BE2C (cell line): ENCODE measurements at places on chromosomes 2 and 18.

- DNase-seq, result no peak
Observed at GRCh38 chr18:57576316-57576715, 10.2 kb downstream of the FECH start.

DNA sequence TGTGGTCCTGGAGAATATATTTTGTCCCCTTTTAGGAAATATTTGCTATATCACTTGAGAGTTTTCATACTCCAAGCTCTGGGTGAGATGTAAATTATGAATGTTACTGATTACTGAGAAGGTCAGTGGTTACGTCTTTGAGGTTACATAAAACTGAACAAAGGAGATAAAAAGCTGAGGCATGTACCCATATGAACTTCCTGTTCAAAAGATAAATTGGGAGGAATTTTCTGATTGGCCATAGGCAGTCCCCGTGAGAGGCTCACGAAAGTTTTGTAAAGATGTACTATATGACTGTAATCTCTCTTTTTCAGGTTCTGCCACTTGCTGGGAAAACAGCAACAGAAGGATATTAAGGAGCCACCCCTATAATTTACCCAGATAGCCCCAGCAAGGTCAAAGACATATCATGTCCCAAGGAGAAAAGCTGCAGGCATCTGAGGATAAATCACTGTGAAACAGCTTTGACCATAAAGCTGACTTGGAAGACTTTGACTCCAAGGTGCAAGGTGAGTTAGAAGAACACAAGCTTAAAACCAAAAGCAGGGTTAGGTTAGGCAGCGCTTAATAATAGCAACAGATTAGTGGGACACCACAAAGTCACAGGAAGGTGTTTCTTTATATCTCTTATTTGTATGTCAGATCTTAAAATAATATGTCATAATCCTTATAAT is 90.4 kb downstream of the OSBPL6 start:
- no peak for DNase-seq

- DNase-seq, result peak; percentile 14
Observed at GRCh38 chr2:217433522-217433921, 569.3 kb downstream of the TNS1 start.

DNA sequence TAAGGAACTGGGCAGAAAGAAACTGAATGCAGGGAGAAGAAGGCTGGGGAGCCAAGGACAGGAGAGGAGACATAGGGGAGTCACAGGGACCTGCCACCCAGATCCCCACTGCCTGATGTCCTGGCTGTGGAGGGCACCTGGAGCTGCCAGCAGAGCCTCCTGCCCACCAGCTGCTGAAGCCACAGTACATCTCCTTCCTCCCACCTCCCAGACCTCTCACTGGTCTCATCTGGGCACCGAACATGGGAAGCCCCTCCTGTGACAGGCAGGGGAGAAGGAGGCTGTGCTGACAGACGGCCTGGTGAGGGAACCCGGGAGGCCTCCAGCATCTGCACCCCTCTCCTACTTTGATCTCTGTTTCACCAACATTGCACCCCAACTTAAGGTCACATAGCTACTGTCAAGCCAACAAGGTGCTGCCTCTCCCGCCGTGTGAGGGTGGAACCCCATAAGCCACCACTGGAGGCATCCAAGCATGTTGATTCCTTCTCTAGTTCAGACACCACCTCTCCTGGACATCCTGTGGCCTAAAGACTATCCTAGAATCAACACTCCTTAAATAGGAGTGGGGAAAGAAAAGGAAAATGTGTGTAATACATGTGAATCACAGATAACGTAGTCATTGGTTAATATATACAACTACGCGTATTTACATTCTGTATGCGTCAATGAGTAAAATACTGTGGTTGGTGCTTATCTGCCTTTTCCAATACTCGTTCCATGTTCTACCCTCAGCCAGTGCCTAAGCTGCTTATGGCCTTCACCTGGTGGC is 3.5 kb upstream of the RNPEPL1 start:
- DNase-seq, result no peak

DNA sequence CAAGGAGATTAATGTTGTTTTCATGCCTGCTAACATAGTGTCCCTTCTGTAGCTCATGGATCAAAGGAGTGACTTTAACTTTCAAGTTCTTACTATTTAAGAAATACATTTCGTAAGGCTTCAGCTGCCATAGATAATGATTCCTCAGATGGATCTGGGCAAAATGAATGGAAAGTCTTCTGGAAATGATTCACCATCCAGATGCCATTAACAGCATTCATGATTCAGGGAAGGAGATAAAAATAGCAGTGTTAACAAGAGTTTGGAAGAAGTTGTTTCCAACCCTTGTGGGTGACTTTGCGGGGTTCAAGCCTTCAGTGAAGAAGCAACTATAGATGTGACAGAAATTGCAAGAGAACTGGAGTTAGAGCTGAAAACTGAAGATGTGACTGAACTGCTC is 17.0 kb downstream of the VRK2 start:
- no peak for DNase-seq

GRCh38 chr2:105070010-105070865 is 32.4 kb downstream of the MRPS9 start:
- no peak for DNase-seq

DNA sequence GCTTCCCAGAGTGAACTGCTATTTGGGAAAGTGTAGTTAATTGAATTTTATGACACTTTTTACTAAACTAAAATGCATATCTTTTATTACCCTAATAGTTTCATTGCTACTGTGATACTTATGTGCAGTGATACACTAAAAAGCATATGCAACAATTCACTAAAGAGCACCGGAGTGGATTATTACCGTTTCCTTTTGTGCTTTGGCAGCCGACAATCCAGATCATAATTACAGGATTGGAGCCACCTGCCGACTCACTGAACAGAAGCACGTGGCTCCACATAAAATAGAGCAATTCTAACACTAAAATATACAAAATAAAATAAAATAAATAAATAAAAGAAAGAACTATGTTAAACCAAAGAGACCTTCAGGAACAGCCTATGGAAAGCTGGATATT is 583.4 kb downstream of the NRXN1 start:
- no peak for DNase-seq

GRCh38 chr2:53701221-53701620 is 66.4 kb upstream of the CHAC2 start:
- no peak for DNase-seq

GRCh38 chr2:11865378-11865777 is 118.9 kb downstream of the LPIN1 start:
- no peak for DNase-seq

GRCh38 chr2:233213975-233214374 is 37.5 kb upstream of the ATG16L1 start:
- DNase-seq, result no peak

GRCh38 chr2:144085016-144085415 is 434.9 kb downstream of the ZEB2 start:
- DNase-seq, result no peak

- DNase-seq, result no peak
Observed at GRCh38 chr2:240457223-240458043, 22.0 kb downstream of the GPC1 start.

- no peak for DNase-seq
Observed at GRCh38 chr18:23317975-23318675, 135.0 kb upstream of the RIOK3 start.

DNA sequence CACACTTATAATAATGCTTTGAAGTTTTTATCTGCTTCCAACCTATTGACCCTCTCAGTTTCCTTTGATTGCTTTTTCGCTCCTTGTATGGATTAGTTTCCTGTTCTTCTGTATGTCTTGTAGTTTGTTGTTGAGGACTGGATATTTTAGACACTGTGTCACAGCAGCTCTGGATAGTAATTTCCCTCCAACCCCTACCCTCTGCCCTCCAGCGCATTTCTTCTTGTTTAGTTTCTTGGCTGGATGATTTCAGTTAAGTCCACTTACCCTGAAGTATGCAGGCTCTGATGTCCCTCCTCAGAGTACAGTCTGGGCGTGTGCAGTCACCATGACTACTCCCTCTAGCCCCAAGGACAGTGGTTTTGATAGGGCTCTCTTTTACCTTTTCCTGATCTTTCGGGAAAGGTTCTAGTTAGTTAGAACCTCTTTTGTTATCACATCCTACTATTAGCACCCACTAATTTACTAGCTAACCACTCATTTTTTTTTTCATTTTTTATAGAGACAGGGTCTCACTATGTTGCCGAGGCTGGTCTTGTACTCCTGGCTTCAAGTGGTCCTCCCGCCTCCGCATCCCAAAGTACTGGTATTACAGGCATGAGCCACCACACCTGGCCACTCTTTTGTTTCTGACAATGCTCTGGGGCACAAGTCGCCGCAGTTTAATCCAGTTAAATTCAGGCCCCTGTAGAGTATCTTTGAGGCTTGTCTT is 16.3 kb upstream of the LYG1 start:
- no peak for DNase-seq

DNA sequence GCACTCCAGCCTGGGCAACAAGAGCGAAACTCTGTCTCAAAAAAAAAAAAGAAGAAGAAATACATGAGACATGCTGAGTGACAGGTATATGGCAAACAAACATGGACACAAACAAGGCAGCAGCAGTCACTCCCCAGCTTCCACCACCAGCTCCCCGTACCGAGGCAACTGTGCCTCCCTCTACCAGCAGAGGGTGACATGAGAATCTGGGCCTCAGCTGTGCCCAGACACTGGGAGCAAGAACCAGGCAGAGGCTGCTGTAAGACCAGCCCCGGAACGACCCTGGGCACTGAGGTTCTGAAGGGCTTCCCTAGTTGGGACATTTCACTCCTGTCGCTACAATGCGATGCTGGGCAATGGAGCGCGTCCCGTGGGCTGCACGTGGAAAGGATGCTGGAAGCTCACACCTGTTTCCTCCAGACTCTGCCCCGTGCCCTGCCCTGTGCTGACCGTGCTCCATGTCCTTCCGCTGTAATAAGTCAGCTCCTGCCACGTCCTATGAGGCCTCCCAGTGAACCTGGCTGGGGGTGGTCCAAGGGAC is 37.1 kb downstream of the BOK start:
- peak; percentile 48 for DNase-seq

DNA sequence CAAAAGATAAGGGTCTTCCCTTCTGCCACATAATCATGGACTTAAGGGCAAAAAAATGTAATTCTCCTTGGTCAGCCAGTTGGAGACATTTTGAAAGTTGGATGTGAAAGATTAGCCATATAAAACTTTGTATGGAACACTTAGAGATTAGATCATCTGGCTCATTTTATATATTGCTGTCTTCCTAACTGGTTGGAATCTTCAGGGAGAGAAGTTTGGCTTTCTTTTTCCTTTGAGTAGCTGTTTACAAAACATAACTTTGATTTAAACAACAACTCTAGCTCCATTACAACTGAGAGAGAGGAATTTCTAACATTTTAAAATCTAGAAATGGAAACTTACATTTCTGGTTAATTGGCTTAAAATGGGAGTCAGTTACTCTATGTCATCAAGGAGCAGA is 132.7 kb downstream of the RDH14 start:
- no peak for DNase-seq

GRCh38 chr2:214881647-214882202 is 72.2 kb upstream of the BARD1 start:
- no peak for DNase-seq

DNA sequence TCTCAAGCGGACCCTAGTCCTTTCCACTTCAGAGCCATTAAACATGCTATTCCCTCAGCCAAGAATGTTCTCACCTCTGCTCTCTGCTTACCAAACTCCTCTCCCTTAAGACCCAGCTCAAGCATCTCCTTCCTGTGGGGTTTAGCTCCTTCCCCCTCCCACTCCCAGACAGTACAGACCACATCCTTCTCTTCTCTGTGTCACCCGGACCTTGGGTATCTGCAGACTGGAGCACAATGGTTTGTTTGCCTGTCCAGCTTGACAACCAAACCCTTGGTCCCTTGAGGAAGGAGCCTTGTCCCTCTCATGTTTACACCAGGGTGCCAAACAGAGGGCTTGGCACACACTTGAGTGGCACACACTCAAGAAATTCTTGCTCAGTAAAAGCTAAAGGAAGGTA is 4.1 kb upstream of the CD8A start:
- DNase-seq, result no peak

GRCh38 chr2:15811367-15811766 is 129.0 kb upstream of the MYCN start:
- no peak for DNase-seq

GRCh38 chr2:136119717-136120675 is 2.0 kb upstream of the CXCR4 start:
- DNase-seq, result no peak

DNA sequence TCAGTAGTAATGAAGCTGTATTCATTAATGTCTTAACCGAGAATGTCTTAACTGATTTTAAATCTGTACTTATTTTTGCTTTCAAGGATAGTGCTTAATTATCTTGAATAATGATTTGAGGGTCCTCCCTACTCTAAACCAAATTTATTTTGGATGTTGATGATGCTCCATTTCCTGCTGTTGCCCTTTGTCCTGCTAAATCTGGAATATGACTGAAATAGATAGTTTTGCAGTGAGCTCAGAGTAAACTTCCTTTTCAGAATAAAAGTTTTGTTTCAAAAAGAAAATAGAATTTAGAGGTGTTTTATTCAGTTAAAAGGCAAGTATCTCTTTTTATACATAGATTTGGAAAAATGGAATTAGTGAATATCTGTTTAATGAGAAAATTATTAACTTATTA is 8.1 kb downstream of the NBEAL1 start:
- DNase-seq, result no peak

- DNase-seq, result no peak
Observed at GRCh38 chr2:72513011-72513410, 312.8 kb downstream of the EXOC6B start.

GRCh38 chr2:29060441-29060840 is 13.9 kb downstream of the PCARE start:
- peak; percentile 42 for DNase-seq

- no peak for DNase-seq
Observed at GRCh38 chr2:228503731-228504130, 322.2 kb upstream of the SPHKAP start.
